ENCODE measurements at places on chromosomes 3 and 15.

DNA sequence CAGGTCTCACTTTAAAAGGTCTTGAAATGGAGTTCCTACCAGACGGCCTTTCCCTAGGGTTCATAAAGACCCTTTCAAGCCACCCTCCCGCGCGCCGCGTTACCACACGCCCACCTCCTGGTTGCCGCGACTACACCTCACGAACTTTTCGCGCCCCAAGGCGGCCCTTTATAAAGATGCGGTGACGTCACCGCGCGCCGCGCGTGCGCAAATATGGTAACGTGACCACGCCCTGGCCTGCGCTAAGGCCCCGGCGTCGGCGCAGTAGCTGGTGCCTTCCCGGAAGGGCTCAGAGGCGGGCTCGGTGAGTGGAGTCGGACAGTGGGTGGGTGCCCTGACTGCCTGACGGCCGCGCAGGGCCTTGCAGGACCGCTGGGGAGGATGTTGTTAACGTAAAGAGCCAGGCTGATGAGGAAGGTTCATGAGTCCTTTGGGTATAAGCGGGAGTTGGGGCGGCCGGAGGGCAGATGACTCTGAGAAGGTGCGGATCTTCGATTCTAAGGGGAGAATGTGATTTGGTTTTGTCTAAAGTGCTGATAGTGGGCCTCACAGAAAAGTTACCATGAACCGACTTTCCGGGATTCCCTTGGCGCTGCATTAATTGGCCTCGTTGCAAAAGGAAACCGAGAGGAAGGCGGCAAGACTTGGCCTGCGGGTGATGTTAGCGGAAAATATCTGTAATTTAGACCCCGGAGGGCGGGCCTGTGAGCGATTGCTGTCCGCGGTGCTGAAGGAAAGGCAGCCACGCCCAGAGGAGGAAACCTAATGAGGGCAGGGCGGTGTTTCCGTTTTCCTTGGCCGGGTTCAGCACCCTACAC, 54.4 kb downstream of the FEZF2 start:
- peak; percentile 62 for DNase-seq

- DNase-seq: no peak
Observed at GRCh38 chr3:159865041-159865579, 123.5 kb upstream of the IL12A start.

DNA sequence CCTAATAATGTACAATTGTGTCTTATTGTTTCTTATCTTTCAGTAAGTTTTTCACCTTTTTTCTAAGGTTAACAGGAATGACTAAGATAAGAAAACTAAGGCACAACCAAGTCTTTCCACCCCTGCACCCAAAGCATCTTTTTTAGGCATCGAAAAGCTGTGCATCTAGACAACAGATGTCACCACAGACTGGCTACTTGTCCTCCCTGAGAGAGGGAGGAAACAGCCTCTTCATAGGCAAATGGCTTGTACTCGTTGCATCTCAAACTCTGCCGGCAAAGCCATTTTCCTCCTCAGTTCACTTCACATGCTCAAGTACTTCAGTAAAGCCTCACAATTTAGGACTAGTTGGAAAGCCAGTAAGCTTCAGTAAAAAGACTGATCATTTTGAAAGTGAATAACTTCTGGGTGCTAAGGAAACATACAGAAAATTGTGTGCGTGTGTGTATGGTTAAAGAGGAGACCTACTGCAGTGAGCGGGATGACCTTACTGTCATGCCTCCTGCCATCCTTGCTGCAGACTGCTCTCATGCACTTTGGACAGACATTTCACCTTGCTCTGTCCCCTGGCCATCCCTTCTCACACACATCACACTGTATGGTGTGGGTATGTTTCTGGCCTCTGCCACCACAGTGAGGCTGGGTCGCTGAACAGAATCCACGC, 36.5 kb upstream of the HACD2 start:
- DNase-seq: no peak

GRCh38 chr3:134373271-134374104, 759 bp downstream of the AMOTL2 start:
- DNase-seq: peak; percentile 79

DNA sequence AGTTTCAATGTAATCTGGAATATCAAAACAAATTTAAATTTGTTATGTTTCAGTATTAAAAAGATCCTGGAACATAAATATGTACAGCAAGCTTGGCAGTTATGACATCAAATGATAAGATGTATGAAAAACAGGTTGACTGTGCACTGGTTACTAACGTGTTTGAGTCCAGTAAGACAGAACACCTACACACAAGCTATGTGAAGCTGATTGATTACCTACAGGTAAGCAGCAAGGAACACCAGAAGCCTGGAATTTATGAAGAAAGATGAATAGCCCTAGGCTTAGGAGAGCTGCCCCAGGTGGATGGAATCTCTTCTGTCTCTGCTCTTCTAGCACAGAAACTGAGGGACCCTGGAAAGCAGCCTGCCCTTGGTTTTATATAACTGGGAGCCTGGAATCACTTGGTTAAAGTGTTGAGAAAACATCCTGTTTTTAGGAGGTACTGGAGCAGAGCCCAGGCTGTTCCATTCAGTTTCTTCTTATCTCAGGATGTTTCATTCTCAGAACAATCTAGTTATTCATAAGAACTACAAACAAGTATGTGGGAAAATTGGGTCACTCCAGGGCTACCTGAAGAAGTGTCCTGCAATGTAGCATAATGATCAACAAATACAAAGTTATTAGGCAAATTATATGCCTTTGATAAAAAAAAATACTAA, 36.3 kb downstream of the SLITRK3 start:
- DNase-seq: no peak

- peak; percentile 77 for DNase-seq
Observed at GRCh38 chr3:45538641-45538986, 55.9 kb upstream of the LIMD1 start.

DNA sequence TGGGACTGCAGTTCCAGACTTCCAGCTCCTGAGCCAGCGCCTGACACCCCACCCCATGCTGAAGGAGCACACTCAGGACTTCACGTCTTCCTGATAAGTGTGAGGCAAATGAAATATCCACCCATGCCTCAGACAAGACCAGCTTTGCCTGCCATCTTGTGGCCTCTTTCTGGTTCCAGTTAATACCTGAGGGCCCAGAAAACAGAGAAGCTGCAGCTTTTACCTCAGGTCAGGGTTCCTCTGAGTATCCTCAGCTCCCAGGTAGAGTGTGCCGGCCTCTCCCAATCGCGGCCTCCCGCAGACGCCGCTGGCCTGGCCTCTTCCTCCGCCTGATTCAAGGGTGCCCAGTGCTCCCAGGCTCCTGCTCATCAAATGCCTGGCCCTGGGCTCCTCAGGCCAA, 5.1 kb upstream of the KLHL6 start:
- DNase-seq: no peak

- no peak for DNase-seq
Observed at GRCh38 chr3:31777092-31777491, 204.0 kb downstream of the OSBPL10 start.

DNA sequence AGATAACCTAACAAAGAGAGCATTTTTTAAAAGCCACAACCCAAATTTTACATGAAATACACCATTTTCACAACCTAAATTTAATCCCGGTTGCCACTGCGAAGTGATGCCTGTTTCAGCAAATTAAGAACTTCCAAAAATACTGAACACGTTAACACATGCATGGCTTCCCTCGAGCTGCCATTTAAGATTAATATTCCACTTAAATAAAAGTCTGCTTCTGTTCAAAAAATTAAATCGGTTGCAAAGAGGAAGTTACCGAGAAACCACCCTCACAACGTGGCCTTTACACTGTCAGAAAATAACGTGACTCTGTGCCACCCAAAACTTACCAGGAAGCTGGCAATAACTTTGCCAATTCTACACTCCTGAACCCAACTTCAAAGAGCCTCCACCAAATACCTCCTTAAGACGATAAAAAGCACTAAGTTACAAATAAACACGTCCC, 1.2 kb downstream of the TBL1XR1 start:
- no peak for DNase-seq
